ENCODE measurements at places on chromosomes 7 and 10.

DNA sequence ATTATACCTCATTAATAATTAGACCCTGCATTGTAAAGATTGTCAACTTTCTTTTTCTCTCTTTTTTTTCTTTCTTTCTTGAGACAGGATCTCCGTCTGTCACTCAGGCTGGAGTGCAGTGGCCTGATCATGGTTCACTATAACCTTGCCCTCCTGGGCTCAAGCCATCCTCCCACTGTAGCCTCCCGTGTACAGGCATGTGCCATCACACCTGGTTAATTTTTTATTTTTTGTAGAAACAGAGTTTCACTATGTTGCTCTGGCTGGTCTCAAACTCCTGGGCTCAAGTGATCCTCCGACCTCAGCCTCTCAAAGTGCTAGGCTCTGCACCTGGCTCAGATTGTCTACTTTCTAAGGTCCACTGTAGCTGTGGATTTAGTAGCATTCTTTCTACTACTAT is 50.7 kb downstream of the MDFIC start:
- DNase-seq: no peak
- no peaks in the 10 kb centered on the region for H3K27me3 ChIP-seq
- no peak overlapping the region for H3K4me3 ChIP-seq

- H3K4me1 ChIP-seq: no peaks in the 10 kb centered on the region
- no peaks in the 10 kb centered on the region for H3K36me3 ChIP-seq
- H3K27me3 ChIP-seq: no peaks in the 10 kb centered on the region
- no peak overlapping the region for H3K27ac ChIP-seq
These were observed 375.9 kb downstream of the DNAJB6 start for GRCh38 chr7:157712666-157713235.

GRCh38 chr10:128518000-128518399 is 391.8 kb upstream of the MKI67 start:
- DNase-seq: no peak
- H3K27me3 ChIP-seq: no peaks in the 10 kb centered on the region
- H3K4me1 ChIP-seq: no peaks in the 10 kb centered on the region
- no peaks in the 10 kb centered on the region for H3K36me3 ChIP-seq
- no peak overlapping the region for H3K27ac ChIP-seq
- no peak overlapping the region for H3K4me3 ChIP-seq

- H3K4me3 ChIP-seq: no peak overlapping the region
- no peaks in the 10 kb centered on the region for H3K4me1 ChIP-seq
- H3K36me3 ChIP-seq: no peaks in the 10 kb centered on the region
These were observed 75.3 kb downstream of the MTPN start for GRCh38 chr7:135901585-135902540.

- H3K27me3 ChIP-seq: no peaks in the 10 kb centered on the region
- H3K4me1 ChIP-seq: no peaks in the 10 kb centered on the region
- no peak overlapping the region for H3K4me3 ChIP-seq
- H3K27ac ChIP-seq: no peak overlapping the region
- no peaks in the 10 kb centered on the region for H3K36me3 ChIP-seq
These were observed 11.4 kb upstream of the ZKSCAN1 start for GRCh38 chr7:100003711-100004661.

GRCh38 chr7:139603282-139603681 is 79.8 kb downstream of the CLEC2L start:
- no peak for DNase-seq
- H3K27me3 ChIP-seq: no peaks in the 10 kb centered on the region
- peaks cover 12% of the 10 kb centered on the region for H3K4me1 ChIP-seq
- no peak overlapping the region for H3K27ac ChIP-seq
- H3K4me3 ChIP-seq: no peak overlapping the region
- H3K36me3 ChIP-seq: peaks cover 37% of the 10 kb centered on the region

- H3K27me3 ChIP-seq: no peaks in the 10 kb centered on the region
- H3K36me3 ChIP-seq: no peaks in the 10 kb centered on the region
- no peak overlapping the region for H3K4me3 ChIP-seq
- H3K4me1 ChIP-seq: no peaks in the 10 kb centered on the region
These were observed 108.8 kb upstream of the PCLO start for GRCh38 chr7:83271212-83272099.

DNA sequence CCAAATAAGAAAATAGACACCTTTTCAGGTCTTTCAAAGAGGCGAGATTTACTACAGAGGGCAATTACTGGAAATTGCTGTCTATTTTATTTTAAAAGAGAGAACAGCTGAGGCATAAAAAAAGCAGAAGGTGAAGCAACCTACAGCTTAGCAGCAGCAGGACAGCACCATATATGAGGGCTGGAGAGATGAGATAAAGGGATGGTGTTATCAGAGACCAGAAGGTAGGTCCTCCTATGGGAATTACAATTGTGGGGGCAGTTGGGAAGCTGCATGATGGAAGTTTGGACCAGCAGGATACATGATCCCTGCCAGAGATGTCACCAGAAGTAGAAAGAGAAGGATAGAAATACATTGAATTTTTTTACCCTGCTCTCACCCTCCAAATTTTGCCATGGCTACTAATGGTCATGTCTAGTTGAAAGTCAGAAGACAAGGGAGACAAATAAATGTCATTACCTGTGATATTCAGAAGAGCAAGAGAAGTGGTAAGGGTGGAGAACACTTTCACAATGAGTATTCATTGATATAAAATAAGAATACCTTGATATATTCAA is 77.2 kb upstream of the CALCR start:
- H3K27me3 ChIP-seq: no peaks in the 10 kb centered on the region
- H3K27ac ChIP-seq: no peak overlapping the region
- H3K4me1 ChIP-seq: no peaks in the 10 kb centered on the region
- no peak for DNase-seq
- H3K36me3 ChIP-seq: no peaks in the 10 kb centered on the region

- no peak overlapping the region for H3K4me3 ChIP-seq
- no peak overlapping the region for H3K27ac ChIP-seq
- H3K4me1 ChIP-seq: peaks cover 8% of the 10 kb centered on the region
- no peaks in the 10 kb centered on the region for H3K36me3 ChIP-seq
- no peaks in the 10 kb centered on the region for H3K27me3 ChIP-seq
These were observed 5.0 kb upstream of the PDK4 start for GRCh38 chr7:95601316-95601715.

DNA sequence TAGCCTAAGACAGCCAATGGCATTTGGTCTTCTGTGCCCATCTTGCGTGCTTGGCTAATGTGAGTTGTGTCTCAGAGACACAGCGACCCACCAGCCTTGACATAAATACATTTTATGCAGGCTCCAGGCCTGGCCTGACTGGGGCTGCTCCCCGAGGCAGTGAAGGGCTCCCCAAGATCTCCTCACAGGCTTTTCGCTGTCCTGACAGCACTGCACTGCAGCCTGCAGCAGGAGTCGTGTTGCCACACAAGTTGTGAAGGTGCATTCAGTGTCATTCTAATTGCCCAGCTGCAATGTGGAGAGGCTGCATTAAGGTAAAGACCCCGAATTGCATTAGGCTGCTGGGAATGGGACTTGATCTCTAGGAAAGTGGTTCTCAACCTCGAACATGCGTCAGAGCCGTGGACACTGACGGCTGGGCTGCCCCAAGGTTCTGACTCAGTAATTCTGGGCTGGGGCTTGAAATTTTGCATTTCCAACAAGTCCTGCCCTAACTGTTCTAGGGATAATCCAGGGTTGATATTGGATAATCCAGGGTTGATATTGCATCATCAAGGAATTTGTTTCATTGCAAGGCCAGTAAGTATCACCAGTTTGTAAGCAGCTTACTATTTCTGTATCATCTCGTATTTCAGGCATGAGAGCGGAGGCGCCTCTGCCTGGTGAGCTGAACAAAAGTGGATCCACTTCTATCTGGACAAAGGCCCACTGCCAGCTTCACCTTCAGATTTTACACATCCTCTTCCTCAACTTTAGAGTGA is 108.7 kb upstream of the INSIG1 start:
- H3K36me3 ChIP-seq: no peaks in the 10 kb centered on the region
- no peak overlapping the region for H3K4me3 ChIP-seq
- no peak overlapping the region for H3K27ac ChIP-seq
- H3K4me1 ChIP-seq: no peaks in the 10 kb centered on the region

- H3K4me1 ChIP-seq: no peaks in the 10 kb centered on the region
- H3K4me3 ChIP-seq: no peak overlapping the region
- no peaks in the 10 kb centered on the region for H3K27me3 ChIP-seq
These were observed 6.0 kb downstream of the TEX47 start for GRCh38 chr7:88789480-88790064.

- H3K4me1 ChIP-seq: peaks cover 23% of the 10 kb centered on the region
- no peaks in the 10 kb centered on the region for H3K36me3 ChIP-seq
- DNase-seq: no peak
- no peaks in the 10 kb centered on the region for H3K27me3 ChIP-seq
- H3K27ac ChIP-seq: no peak overlapping the region
These were observed 1.1 kb downstream of the AUTS2 start for GRCh38 chr7:69599286-69599954.

DNA sequence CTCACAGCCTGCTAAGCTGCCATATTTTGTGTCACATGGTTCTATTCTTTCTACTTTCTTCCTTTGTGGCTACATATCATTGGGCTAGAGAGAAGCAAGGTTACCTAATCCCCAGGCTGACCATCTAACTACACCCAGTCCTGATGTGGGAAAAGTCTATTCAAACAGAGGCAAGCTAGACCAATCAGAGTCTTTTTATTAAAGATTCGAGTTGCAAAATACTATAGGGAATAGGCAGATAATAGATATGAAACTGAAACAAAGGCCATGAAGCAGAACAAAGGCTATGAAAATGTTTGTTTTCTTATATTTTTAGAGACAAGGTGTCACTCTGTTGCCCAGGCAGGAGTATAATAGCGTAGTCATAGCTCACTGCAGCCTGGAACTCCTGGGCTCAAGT is 36.7 kb downstream of the MTERF1 start:
- H3K4me1 ChIP-seq: no peaks in the 10 kb centered on the region
- H3K36me3 ChIP-seq: no peaks in the 10 kb centered on the region
- no peak overlapping the region for H3K4me3 ChIP-seq
- no peak overlapping the region for H3K27ac ChIP-seq
- no peak for DNase-seq

- peaks cover 60% of the 10 kb centered on the region for H3K4me1 ChIP-seq
- DNase-seq: no peak
- no peaks in the 10 kb centered on the region for H3K36me3 ChIP-seq
- no peaks in the 10 kb centered on the region for H3K27me3 ChIP-seq
- H3K27ac ChIP-seq: no peak overlapping the region
These were observed 67.8 kb downstream of the INPP5A start for GRCh38 chr10:132605390-132605789.

GRCh38 chr7:33754933-33755928 is 150.1 kb upstream of the BMPER start:
- H3K27me3 ChIP-seq: no peaks in the 10 kb centered on the region
- no peak overlapping the region for H3K4me3 ChIP-seq
- DNase-seq: no peak
- H3K27ac ChIP-seq: no peak overlapping the region
- H3K4me1 ChIP-seq: peaks cover 8% of the 10 kb centered on the region

- no peak overlapping the region for H3K4me3 ChIP-seq
- H3K36me3 ChIP-seq: no peaks in the 10 kb centered on the region
- no peaks in the 10 kb centered on the region for H3K27me3 ChIP-seq
- no peak for DNase-seq
These were observed 242.7 kb downstream of the FOXP2 start for GRCh38 chr7:114657279-114657678.

GRCh38 chr10:60570272-60570865 is 180.7 kb upstream of the ANK3 start:
- H3K36me3 ChIP-seq: no peaks in the 10 kb centered on the region
- no peaks in the 10 kb centered on the region for H3K4me1 ChIP-seq

DNA sequence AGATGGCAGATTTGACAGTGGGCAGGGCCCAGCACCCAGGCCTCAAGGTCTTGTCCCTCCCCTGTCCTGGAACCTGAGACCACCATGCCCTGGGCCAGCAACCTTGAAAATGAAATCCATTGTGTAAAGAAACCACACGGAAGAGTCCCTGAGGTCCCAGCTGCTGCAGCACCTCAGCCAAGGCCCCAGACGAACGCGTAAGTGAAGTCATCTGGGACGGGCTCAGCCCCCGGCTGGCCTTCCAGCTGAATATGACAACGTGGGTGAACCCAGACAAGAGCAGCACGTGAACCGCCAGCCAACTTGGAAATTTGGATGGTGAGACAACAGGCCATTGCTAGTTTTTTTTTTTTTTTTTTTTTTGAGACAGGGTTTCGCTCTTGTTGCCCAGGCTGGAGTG is 70.3 kb downstream of the CYTH3 start:
- H3K36me3 ChIP-seq: no peaks in the 10 kb centered on the region
- DNase-seq: no peak
- H3K27ac ChIP-seq: no peak overlapping the region

- H3K4me3 ChIP-seq: no peak overlapping the region
- no peak overlapping the region for H3K27ac ChIP-seq
- no peaks in the 10 kb centered on the region for H3K4me1 ChIP-seq
- no peak for DNase-seq
These were observed 21.7 kb upstream of the BTBD16 start for GRCh38 chr10:122249303-122249850.

DNA sequence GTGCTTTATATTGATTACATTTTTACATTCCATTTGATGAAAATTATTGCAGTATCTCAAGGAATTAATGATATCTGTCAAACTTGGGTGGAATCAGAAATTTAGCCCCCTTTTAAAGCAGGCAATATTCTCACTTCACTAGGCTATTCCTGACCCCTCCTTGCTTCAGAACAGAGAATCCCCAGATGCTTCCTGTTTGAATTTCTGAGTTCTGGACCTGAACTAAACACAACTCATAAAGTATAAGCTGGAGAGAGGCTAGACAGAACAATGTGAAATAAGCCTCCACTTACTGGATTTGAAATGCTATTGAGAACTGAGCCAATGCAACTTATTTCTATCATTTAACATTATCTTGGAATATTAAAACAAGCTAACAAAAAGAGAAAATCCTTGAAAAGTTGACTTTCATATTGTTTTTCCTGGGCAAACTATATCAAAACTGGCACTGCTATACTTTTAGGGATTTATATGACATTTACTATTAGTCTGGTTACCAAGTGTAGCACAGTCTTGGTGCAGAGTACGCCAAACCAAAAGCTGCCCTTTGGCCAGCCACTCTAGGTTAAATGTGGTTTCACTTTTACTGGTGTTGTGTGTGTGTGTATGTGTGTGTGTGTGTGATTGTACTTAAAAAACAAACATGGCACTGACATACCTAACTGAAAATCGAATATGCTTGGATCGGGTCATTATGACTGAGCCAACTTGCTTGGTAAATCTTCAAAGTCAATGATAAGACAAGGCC is 19.0 kb upstream of the AGMO start:
- H3K27me3 ChIP-seq: no peaks in the 10 kb centered on the region
- DNase-seq: no peak
- H3K4me3 ChIP-seq: peak overlapping the region; percentile 20

GRCh38 chr7:78176171-78176570 is 377.6 kb downstream of the PHTF2 start:
- H3K36me3 ChIP-seq: no peaks in the 10 kb centered on the region
- H3K27me3 ChIP-seq: no peaks in the 10 kb centered on the region
- H3K4me3 ChIP-seq: peak overlapping the region; percentile 49
- H3K27ac ChIP-seq: peak overlapping the region; percentile 78

- no peak for DNase-seq
- no peaks in the 10 kb centered on the region for H3K4me1 ChIP-seq
- no peaks in the 10 kb centered on the region for H3K36me3 ChIP-seq
- no peaks in the 10 kb centered on the region for H3K27me3 ChIP-seq
- H3K4me3 ChIP-seq: no peak overlapping the region
These were observed 60.8 kb downstream of the MDH2 start for GRCh38 chr7:76108540-76109233.
